ENCODE measurements at places on chromosomes 12 and 14.

DNA sequence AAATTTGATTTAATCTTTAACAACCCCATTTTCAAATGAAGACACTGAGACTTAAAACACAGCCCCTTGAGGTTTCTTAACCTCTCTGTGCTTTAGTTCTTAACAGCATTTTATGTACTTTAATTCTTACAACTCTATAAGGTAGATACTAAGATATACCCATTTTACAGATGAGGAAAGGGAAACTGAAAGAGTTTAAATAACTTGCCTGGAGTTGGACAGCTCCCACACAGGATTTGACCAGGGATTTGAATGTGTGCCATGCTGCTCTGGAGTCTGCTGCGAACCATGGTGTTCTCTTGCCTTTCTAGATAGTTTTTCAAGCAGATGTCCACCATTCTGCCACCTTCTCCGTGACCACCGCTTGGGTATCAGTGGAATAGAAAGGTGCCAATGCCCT lies 28.2 kb downstream of the RNFT2 start:
- no peak for DNase-seq

GRCh38 chr12:100927826-100928225 lies 133.2 kb downstream of the ANO4 start:
- DNase-seq, result peak; percentile 29

DNA sequence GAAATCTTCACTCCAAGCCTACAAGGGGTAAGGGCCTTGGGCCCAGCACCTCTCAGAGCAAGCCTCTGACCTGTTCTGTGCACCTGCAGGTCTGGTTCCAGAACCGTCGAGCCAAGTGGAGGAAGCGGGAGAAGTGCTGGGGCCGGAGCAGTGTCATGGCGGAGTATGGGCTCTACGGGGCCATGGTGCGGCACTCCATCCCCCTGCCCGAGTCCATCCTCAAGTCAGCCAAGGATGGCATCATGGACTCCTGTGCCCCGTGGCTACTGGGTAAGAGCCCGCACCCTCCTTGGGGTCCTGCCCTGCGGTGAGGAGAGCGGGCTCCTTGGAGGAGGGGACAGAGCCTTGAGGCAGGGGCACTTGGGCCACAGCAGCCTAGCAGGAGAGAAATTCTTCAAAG lies 20.3 kb downstream of the VSX2 start:
- no peak for DNase-seq

DNA sequence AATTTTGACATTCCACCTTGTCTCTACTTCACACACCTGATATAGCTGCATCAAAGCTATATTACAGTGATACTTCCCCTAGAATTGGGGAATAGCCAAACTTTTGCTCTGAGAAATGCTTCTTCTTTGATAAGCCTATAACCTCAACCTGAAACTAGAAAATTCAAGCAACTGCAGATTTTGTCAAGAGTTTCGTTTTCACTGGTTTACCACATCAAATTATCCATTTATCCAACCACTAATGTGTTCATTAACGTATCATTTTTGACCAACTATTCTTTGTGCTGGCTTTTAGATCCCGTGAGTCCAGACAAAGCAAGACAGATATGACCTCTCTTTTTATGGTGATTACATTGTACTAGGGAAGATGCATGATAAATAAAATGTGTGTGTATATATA lies 13.5 kb upstream of the TAS2R46 start:
- no peak for DNase-seq

DNA sequence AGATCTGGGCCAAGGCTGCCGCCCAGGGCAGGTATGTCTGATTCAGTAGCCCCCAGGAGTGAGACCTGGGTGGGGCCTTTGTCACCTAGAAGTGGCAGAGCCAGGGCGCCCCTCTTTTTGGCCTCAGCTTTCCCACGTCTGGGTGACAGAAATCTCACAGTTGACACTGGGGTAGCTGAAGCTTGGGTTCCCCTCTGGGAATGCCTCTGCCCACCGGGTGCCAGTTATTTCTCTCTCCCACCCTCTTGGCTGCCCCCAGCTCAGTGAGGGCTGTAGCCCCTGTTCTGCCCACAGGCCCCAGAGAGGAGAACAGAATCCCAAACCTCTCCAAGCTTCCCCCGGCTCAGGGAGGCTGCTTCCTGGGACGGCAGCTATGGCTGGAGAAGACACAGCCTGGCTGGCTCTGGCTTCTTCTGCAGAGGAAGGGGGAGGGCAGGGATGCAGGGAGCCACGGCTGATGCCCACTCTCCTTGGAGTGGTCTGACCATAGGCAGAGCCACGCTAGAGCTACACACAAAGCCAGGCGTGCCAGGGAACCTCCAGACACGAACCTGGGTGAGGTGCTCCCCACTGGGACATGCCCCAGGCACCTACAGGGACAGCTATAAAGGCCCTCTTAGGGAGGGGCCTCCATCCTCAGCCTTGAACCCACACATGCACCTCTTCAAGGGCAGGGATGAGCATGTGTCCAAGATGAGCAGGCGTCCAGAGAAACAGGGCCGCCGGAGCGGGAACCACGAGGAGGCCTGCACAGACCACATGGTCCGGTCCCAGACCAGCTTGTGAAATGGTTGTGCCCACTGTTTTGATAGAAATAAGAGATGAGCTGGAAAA lies 51.7 kb downstream of the BEGAIN start:
- DNase-seq, result no peak

DNA sequence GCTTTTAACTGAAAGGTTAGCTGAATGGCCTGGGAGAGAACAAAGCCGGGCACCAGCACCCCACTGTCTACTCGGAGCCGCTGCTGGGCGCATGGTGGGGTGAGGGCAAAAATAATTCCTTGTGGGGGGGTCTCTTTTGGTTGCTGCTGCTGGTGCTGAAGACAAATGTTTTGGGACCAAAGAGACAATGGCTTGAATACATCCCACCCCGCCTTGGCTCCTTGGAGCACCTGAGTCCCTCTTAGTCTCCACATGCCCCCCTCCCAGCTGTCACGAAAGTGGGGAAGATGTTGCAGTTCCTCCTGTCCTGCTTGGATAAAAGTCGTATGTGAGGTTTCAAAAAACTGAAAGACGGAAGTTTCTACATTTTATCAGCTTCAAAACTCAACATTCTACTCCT lies 85.0 kb downstream of the PIWIL1 start:
- no peak for DNase-seq

DNA sequence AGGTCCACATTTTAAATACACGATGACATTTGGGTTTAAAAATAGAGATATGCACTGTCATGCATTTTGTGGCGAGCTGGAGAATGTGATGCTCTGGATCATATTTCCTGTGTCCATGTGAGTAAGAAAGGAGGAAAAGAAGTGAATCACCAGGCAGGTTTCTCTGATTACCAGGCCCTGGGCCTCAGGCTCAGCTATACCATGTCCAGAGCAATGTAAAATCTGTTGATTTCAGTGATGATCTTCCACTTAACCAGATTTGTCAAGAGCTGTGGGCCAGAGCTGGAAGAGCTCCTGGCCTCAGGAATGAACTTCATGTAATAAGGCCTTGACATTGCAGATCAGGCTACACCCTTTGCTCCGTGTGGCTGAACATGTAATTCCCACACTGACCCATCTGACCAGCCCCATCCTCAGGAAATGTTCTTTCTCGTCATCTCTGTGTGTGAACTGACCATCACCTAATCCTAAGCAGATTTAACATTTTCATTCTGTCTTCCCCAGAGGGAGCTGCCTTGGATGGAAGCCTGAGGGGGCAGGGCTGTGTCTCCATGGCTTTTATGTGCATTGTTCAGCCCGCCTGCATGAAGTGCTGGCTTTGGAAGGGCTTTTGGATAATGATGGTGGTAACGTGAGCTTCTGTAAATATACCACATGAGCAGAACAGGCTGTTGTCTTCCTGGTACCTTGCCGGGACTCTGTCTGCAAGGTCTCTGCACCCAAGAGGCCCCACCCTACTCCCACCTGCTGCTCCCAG lies 54.5 kb downstream of the CRACR2A start:
- DNase-seq, result peak; percentile 68

DNA sequence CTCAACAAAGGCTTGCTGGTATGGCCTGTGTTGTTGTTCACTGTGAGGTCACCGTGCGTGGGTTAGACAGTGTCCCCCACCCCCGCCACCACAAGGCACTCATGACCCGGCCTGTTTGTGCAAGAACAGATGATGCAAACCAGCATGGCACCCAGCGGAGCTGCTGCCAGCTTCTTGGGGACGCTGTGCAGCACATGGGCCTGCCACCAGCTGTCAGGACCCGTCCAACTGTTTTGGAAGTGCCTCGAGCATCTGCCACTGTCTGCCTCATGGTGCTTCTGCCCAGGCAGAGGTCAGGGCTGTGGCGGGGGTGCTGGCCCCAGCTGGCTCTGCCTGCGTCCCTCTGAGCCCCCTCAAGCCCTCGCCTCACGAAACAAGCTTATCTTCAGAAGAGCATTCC lies 1.5 kb downstream of the ASB2 start:
- DNase-seq, result no peak

GRCh38 chr12:50039151-50039835 lies 14.0 kb upstream of the RACGAP1 start:
- DNase-seq, result peak; percentile 20

GRCh38 chr12:26841085-26841484 lies 8.1 kb upstream of the ITPR2 start:
- no peak for DNase-seq

- no peak for DNase-seq
Observed at GRCh38 chr14:41662780-41663472, 56.2 kb downstream of the LRFN5 start.

DNA sequence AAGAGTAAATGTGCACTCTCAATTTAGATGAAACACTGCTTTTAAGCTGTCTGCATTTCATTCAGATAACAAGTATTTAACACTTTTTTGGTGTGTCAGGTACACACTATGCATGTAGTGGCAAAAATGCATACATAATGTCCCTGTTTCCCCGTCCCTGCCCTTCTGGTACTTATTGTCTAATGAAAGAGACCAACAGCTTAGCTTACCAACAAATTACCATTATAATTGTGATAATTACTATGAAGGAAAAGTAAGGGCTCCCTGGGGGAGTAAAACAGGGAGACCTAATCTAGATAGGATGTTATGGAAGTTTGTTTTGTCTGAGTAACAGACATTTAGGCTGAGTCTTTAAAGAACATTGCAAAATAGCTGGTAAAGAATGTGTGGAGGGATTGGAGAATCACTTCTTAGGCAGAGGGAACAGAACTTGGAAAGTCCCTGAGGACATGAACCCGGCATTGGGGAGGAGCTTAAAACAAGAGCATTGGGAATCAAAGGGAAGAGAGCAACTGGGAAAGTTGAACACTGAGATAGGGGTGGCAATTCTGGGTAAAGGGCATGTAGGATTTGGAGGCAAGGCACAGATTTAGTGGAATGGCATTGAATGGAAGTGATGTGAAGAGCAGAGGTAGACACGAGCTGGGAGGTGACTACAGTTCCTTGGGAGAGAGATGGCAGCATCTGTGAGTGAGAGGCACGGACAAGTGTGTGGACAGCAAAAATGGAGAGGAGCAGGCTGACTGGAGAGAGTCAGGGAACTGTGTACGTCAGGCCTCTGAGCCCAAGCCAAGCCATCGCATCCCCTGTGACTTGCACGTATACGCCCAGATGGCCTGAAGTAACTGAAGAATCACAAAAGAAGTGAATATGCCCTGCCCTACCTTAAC lies 181.6 kb downstream of the GRIP1 start:
- no peak for DNase-seq

GRCh38 chr12:92472201-92472600 lies 230.6 kb upstream of the PLEKHG7 start:
- no peak for DNase-seq

DNA sequence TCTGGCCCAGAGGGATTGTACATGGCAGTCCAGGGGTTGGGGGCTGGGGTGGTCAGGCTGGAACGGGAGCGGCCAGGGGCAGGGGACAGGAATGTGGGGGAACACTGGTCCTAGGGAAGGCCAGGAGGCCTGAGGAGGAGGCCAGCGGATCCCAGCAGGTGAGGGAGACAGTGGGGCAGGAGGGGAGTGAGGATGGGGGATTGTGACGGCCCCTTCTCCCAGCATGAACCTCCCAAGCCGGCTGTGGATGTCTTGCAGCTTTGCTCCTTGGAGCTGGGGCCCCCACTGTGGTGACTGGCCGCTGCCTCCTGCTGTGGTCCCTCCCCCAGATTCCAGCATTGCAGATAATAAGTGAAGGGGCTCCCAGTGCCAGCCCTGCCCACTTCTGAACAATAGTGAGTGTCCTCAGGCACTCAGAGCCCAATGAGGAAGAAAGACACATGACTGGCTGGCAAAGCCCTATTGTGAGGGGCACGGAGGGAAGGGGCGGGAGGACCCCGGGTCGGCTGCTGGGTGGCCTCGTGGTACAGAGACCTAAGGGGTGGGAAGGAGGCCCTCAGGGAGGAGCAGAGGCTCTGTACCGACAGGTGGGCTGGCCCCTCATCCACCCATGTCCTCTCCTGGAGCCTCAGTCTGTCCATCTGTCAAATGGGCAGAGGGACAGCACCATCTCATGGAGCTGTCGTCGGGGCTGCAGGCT lies 215.0 kb downstream of the KIF26A start:
- no peak for DNase-seq

GRCh38 chr14:86057018-86057667 lies 527.2 kb downstream of the FLRT2 start:
- peak; percentile 20 for DNase-seq

All from SW 1271 (cell line).